Stimulated activated CD4-positive, alpha-beta T cell treated with anti-CD3 and anti-CD28 coated beads, Interleukin-4, amount 100 ng/mL, for 1 hour (primary cell): ENCODE measurements at places on chromosomes 1 and 21.

DNA sequence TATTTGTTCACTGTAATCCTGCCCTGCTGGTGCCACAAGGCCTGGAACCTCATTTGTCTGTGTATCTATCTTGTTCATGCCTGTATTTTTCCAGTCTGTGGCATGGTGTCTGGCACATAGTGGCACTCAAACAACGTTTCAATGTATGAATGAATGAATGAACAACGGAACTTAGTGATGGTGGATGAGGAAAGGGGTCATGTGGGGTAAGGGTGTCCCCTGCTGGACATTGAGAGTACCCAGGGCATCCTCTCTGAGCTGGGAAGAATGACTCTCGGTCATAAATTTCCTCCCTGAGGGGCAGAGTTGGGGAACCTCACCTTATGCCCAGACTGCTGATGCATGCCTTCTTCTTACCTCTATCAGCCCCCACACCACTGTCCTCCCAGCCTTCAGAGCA is 18.9 kb upstream of the ZNF683 start:
- DNase-seq = no peak

GRCh38 chr1:160352555-160352954 is 9.4 kb downstream of the NCSTN start:
- no peak for DNase-seq

DNA sequence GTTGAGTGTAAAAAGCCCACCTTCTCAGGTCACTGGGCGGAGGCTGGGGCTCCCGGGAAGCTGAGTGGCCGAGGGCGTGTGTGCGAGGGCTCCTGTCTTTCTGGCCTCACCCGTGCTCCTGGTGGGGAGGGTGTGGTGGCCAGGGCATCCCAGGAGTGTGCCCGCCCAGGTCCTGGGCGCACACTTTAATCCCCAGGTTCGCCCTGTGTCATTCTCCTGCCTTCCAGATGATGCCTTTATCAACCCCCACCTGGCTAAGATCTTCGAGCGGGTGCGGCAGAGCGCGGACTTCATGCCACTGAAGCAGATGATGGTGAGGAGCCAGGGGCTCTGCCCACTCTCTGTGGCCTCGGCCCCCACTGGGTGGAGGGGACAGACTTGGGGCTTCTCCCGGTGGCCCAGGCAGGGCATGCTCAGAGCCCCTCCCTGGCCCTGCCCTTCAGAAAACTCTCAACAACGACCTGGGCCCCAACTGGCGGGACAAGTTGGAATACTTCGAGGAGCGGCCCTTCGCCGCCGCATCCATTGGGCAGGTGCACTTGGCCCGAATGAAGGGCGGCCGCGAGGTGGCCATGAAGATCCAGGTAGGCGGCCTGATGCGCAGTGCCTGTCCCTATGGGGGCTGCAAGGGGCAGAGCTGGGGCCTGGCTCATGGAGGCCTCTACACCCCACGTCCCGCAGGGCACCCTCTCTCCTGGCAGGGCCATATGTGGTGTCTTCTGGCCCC is 42.5 kb downstream of the COQ8A start:
- no peak for DNase-seq

GRCh38 chr1:41371630-41372599 is 10.7 kb downstream of the FOXO6 start:
- DNase-seq = no peak

- no peak for DNase-seq
These were observed 81.4 kb downstream of the VAV3 start for GRCh38 chr1:107883562-107883961.

GRCh38 chr1:174447866-174448530 is at the start of gene GPR52:
Gene GPR52, plus strand, starts transcription at chr1:174447964. Its CDS starts 148 bp downstream, at chr1:174448112.
- no peak for DNase-seq

GRCh38 chr1:229047161-229047839 is 223.6 kb upstream of the RAB4A start:
- DNase-seq = no peak

GRCh38 chr1:78884685-78885452 is 121.7 kb downstream of the ADGRL4 start:
- DNase-seq = no peak

DNA sequence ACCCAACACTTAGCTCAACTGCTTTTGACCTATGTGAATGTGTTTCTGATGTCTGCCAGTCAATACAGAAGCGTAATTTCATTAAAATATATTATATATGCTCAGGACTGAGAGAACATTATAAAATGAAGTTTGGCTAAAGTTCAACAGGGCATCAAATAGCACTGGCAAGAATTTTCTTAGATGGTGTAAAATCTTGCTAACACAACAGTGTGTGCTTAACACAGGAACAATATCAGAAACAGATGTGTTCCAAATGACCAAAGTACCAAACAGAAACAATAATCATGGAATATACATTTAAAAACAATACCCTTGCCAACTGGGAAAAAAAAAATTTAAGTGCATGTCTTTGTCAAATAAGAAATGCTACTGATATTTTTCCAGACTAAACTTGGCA is 10.4 kb upstream of the LHX8 start:
- no peak for DNase-seq

- DNase-seq = no peak
These were observed 13.4 kb upstream of the UAP1 start for GRCh38 chr1:162548170-162548569.

- no peak for DNase-seq
These were observed 46.5 kb downstream of the CYP2J2 start for GRCh38 chr1:59879996-59880505.
